ENCODE measurements at places on chromosomes 11 and 22.

GRCh38 chr11:17649261-17649660, 70.1 kb upstream of the MYOD1 start:
- no peak for DNase-seq

DNA sequence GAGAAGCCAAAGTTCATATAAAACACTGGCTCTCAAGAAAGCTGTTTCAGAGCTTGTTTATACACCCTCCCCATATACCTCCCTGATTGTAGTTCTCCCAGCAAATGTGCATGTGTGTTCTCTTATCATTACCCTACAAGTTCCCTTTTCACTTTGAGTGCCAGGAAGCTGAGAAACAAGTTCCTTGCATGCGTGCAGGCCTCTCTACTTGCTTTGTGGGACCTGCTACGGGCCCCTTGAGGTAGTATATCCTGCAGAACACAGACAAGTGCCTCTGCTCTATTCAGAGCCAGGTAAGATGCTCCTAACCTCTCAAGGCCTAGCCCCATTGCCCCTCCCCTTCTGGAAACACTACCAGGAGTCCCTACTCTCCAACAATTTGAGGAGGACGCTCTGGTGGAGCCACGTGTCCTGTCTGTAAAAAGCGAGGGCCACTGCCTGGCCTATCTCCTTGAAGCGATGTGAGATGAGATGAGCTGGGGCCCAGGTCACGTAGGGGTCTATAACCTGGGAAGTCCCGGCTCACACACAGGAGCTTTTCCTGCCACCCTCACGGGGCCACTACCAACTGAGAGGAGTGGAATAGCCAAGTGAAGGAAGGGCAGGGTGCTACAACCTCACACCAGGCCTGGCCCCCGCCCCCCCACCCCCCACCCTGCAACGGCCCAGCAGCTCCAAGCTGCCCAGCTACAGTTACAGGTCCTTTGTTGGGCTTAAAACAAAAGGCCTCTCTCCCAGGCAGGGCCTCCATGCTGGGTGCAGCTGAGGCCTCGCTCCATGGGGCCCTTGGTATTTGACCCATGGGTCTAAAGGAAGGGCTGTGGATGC, 2.6 kb upstream of the ATP5MGL start:
- DNase-seq: no peak

- DNase-seq: no peak
Measured at GRCh38 chr11:74019104-74019738, 10.3 kb upstream of the UCP3 start.

- no peak for DNase-seq
Measured at GRCh38 chr11:68796801-68797200, 44.9 kb downstream of the CPT1A start.

- no peak for DNase-seq
Measured at GRCh38 chr22:37298748-37299495, 16.6 kb downstream of the CYTH4 start.

- DNase-seq: no peak
Measured at GRCh38 chr11:20688761-20689160, 19.4 kb downstream of the NELL1 start.

DNA sequence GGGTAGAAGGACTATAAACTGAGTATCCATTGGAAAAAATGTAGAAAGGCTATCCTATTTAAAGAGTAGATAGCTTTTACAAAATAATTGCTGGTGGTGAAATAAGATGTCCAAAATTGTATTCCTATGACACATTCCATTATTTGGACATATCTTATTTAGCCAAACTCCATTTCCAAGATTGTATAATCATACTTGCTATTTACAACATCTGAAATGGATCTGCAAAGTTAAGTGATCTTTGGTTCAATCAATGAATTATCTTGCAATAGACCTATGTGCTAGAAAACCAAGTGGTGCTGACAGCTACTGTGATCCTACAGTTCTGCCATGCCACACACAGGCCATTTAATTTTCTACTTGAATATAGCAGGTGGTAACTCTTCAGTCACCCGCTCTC, 11.0 kb upstream of the BLID start:
- DNase-seq: no peak

DNA sequence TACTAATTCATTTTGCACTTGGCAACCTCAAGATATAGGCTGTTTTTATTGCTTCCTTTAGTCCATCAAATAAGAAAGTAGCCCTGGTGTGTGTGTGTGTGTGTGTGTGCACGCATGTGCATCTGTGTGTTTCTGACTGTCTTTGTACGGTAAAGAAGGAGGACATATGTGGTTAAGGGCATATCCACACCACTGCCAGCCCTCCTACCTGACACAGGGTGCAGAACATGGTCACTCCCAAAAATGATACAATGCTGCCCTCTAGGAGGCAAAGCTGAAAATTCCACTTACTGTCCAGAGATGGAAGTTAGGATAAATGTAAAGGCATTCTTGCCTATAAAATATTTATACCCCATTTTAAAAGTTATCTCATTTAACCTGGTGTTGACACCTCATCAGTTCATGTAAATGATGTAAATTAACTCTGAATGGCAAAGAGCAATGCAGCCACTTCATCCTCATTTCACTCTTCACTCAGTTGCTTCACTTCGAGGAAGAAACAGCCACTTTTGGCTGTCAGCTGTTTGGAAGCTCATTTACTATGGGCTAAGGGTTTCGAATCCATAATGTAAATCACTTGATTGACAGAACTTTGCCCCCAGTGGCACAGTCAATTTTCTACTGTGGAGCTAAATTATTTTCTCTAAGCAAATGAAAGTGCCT, 83.1 kb upstream of the MTNR1B start:
- DNase-seq: peak; percentile 57

GRCh38 chr11:26557666-26558065, 14.4 kb downstream of the MUC15 start:
- no peak for DNase-seq

GRCh38 chr22:32352681-32353080, 5.0 kb upstream of the RFPL3 start:
- DNase-seq: no peak

- DNase-seq: no peak
Measured at GRCh38 chr22:32631507-32632255, 157.1 kb downstream of the FBXO7 start.

GRCh38 chr11:7307836-7308235, 56.1 kb downstream of the SYT9 start:
- DNase-seq: no peak

DNA sequence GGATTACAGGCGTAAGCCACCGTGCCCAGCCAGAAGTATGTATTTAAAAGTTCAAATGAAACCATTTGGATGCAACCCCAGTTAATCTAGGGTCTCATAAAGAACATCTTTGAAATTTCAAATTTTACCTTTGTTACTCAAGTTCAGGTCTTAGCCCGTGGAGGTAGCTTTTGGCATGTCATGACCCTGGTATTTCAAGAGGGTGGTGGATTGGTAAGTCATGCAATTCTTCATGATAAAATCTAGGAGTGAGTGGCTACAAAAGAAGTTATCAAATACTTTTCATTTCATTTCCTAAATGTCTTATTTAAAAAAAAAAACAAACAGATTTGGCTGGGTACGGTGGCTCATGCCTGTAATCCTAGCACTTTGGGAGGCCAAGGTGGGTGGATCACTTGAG, 80.6 kb downstream of the ABTB2 start:
- no peak for DNase-seq

GRCh38 chr11:102615894-102616432, 9.2 kb downstream of the MMP20 start:
- DNase-seq: no peak

GRCh38 chr11:121439759-121440158, 12.4 kb upstream of the SORL1 start:
- DNase-seq: no peak

DNA sequence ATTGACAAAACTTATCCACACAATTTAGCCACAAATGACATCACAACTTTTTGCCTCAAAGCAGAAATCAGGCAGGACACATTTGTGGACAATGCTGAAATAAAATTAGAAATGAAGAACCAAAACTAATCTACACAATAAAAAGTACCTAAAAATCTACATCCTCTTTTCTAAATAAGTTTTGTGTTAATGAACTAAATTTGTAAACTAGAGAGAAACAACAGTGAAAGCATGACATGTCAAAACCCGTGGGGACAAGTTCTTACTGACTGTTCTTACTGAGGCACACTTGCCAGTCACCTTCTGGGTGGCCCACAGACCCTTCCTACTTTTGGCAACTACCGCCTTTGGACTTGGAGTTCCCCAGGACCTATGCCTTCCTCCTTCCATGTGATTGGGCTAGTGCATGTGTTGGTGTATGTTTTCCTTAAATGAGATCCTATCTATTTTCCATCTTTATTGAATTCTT, 60.7 kb upstream of the MUC15 start:
- DNase-seq: no peak

DNA sequence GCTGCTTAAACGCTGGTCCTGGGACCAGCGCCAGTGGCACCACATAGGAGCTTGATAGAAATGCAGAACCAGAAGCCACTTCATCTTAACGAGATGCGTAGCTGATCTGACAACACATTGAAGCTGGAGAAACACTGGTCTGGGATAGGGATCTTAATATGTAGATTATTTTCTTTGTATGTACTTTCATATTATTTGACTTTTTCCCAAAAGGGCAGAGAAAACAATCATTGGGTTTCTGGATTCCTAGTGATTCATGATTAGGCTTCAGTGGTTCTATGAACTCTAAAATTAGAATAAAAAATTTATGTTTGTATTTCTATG, 12.3 kb downstream of the MPEG1 start:
- DNase-seq: no peak

GRCh38 chr11:97739932-97740800, 1280.6 kb upstream of the CNTN5 start:
- no peak for DNase-seq

GRCh38 chr11:69308936-69309615, 15.1 kb downstream of the MYEOV start:
- no peak for DNase-seq

- DNase-seq: no peak
Measured at GRCh38 chr11:72274435-72274834, 30.5 kb upstream of the PHOX2A start.

- DNase-seq: no peak
Measured at GRCh38 chr11:134541355-134541754, 129.3 kb upstream of the B3GAT1 start.

DNA sequence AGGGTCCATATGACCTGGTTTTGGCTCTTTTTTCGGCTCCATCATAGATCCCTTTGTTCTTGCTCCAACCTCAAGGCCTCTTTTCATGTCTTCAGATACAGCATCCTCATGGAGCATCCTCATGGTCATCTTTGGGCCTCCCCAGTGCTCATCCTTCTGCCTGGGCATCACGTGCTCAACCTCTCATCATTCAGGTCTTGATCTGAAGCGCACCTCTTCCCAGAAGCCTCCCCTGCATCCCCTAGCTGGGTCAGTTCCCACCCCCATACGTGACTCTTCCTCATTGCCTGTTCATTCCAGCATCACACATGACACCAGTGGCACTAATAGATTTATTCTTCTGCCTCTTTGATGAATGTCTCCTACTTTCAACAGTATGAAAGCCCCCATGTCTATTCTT, 192.2 kb downstream of the MIAT start:
- DNase-seq: no peak

GRCh38 chr11:119616586-119617339, 112.2 kb downstream of the NECTIN1 start:
- no peak for DNase-seq

DNA sequence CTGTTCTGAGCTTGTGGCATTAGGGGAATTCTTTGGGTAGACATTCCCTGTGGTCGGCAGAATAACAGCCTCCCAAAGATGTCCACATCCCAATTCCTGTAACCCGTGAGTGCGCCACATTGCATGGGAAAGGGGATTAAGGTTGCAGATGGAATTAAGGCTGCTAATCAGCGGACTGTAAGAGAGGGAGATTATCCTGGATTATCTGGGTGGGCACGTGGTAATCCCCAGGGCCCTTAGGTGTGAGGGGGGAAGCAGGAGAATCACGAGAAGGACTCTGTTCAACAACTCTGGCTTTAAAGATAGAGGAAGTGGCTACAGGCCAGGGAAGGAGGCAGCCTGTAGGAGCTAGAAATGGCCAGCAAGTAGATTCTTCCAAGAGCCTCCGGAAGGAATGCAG, 16.0 kb downstream of the CACNG2 start:
- DNase-seq: no peak

DNA sequence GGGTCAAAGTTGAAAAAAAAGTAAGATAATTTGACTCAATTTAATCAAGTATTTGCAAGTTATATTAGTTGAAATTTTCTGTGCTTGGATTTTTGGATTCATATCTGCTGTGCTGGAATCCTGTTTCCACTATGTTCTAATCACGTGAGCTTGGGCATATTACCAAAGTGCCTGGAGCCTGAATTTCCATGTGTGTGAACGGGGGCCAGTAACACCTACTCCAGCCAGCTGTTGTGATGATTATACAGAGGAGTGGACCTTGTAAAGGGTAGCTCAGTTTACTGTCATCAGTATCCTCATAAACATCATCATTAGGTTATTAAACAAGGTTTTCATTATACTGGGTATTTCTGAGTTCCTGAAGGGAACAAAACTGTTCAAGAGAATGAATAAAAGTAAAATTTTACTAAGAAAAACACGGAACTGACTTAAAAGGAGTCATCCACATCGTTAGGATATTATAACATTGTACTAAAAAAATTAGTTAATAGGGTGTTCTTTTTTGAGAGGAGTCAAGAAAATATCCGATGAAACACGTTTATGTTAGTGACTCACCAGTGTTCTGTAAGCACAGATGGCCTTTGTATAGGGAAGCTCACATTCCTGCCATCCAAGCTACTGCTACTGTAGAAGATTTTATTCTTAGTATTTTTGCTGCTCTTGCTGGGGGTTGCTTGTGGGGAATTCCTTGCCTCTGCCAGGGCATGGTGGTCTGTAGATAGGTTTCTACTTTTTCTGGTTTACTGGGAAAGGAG, 144.1 kb downstream of the ARHGAP42 start:
- DNase-seq: no peak

- DNase-seq: no peak
Measured at GRCh38 chr11:130772266-130773227, 143.7 kb downstream of the SNX19 start.

DNA sequence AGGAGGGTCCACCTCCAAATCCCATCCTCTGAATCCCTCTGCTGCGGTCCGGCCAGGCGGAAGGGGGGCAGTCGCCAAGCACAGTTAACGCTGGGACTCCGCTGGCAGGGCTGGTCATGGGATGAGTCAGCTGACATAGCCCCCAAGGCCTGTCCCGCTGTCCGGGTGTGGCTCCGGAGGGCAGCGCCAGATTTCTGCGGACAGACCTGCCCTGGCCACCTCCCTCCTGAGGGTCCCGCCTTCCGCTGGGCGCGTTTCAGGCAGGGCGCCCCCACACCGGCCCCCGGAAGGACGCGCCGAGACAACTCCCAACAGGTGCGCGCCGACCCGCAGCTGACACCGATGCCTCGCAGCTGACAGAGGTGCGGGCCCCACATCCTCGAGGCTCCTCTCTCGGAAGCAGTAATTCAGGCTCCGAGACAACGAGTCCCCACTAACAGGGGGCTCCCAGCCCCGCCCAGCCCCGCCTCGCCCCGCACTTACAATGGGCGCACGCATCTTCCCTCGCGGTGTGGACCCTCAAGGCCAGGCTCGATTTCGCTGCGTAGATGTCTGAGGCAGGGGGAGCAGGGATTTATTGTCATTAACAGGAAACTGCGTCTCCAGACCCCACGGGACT, 607 bp downstream of the PLAAT3 start:
- peak; percentile 37 for DNase-seq

Data from NCI-H1436 (cell line).